ENCODE measurements at places on chromosomes 5 and 9. TPM values are rescaled to one million over a fixed set of nuclear protein-coding genes. Genes with fewer than 3 reads are reported as not detected.

DNA sequence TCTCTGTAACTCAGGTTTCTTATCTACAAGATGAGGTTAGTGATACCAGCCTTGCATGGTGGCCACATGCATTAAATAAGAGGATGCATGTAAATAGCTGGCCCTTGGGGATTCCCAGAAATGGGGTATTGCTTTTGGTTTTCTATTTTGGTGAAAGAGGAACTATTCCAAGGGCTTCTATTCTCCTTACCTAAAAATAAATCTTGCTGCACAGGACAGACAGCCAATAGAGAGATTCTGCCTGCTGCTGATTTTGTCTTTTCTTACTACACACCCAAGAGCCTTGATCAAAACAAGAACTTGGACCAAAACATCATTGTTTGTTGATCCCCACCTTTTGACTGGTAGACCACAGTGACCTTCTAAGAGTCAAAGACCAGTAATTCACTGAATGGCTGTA, 161.8 kb downstream of the PJA2 start:
- DNase-seq: no peak

- DNase-seq: no peak
Observed at GRCh38 chr9:120481248-120481647, 98.7 kb downstream of the CDK5RAP2 start.

DNA sequence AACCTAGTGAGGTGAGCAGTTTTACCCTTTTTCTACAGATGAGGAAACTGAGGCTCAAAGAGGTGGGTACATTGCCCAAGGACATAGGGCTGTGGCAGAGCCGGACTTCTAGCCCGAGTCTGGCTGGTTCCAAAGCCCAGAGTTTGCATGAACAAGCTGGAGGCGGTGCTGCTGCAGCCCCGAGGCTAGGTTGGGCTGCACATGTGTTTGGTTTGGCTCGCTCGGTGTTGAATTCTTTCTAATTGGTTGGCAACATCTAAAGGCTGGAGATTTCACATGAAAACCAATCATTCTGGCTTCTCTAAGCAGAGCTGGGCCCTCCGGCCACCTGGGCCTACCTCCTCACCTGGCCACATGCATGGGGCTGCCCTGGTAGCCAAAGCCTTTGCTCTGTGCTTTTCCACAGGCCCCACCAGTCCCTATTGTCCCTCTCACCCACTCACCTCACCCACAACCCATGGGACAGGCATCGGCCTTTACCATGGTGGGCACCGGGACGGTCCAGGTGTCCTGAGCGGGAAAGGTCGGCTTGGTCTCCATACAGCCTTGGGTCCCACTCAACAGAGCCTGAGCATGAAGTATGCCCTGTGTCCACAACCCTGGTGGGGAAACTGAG, 262.3 kb downstream of the NSG2 start:
- DNase-seq: no peak

- peak; percentile 46 for DNase-seq
Observed at GRCh38 chr5:169789417-169789940, 152.4 kb downstream of the DOCK2 start.

- DNase-seq: peak; percentile 71
Observed at GRCh38 chr5:160799184-160799583, 52.8 kb downstream of the ATP10B start.

DNA sequence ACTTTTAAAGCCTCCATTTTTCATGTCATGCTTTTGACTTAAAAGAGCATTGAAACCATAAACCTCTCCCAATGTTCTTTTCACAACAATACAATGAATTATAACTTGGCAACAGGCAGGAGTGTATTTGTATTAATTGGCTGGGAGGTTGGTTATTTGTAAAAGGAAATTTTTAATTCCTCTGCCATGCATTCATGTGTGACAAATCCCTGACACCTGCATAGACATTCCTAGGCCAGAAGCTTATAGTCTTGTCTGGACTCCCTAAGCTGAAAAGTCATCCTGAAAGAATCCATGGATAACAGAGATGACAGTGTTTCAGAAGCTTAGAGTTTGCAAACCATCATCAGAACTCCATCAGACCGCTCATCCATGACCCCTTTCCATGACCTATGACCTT, 76.3 kb upstream of the PTGER4 start:
- no peak for DNase-seq

DNA sequence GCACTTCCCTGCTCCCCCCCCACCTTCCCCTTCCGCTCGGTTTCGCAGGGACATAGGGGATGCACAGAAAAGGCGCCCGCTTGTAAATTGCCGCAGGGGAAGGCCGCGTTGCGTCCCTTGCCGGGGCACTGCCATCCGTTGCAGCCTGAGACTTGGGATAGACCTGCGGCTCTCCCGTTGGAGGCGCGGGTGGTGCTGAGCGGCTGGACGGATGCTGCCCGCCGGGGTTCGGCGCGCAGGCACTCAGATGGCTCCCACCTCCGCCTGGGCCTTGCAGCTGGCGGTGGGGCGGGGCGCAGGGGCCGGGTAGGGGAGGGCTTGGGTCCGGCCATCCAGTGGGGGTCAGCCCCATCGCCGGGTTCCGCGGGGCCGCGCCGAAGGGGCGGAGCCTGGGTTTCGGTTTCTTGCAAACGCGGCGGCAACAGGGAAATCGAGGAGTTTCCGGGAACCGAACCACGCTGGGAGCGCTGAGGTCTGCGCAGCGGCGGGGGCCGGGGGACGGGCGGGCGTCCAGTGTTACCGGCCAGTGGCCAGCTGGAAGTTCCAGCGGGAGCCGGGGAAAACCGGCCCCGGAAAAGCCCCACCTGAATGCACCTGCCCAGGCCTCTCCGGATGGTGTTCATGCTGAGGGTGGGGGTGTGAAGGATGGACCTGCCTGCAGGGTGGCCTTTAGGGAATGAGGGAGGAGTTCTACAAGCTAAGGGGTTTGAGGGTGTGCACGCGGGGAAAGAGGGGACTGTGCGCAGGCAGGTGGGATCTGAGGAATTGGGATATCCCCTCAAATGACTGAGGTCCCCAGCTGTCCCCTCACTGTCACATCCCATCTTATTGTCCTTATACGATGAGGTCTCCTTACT, 6.3 kb upstream of the IRF1 start:
- DNase-seq: peak; percentile 87

GRCh38 chr5:153094333-153094732, 396.1 kb upstream of the GRIA1 start:
- no peak for DNase-seq

- DNase-seq: no peak
Observed at GRCh38 chr5:75616371-75616881, 5.2 kb downstream of the ANKDD1B start.

- DNase-seq: no peak
Observed at GRCh38 chr5:110055302-110055701, 365.6 kb downstream of the MAN2A1 start.

- no peak for DNase-seq
Observed at GRCh38 chr5:178123966-178124925, 6.6 kb upstream of the RMND5B start.

GRCh38 chr5:139158791-139159190, 39.4 kb downstream of the SIL1 start:
- no peak for DNase-seq

- no peak for DNase-seq
Observed at GRCh38 chr5:111119221-111119620, 27.1 kb downstream of the WDR36 start.

DNA sequence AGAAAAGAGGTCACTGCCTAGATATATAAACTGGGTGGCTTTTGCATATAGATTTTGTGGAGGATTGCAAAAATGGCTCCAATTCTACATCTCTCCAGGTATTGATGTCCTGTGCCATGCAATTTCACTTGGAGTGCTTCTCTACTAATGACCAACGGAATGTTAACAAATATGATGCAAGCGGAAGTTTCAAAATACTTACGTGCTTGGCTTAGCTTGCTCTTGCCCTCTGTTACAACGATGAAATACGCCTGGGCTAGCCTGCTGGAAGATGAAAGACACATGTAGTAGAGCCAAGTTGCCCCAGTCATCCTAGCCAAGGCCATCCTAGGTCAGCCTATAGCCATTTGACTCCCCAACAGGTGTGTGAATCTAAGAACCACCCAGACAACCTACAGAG, 3.6 kb upstream of the POC5 start:
- no peak for DNase-seq

DNA sequence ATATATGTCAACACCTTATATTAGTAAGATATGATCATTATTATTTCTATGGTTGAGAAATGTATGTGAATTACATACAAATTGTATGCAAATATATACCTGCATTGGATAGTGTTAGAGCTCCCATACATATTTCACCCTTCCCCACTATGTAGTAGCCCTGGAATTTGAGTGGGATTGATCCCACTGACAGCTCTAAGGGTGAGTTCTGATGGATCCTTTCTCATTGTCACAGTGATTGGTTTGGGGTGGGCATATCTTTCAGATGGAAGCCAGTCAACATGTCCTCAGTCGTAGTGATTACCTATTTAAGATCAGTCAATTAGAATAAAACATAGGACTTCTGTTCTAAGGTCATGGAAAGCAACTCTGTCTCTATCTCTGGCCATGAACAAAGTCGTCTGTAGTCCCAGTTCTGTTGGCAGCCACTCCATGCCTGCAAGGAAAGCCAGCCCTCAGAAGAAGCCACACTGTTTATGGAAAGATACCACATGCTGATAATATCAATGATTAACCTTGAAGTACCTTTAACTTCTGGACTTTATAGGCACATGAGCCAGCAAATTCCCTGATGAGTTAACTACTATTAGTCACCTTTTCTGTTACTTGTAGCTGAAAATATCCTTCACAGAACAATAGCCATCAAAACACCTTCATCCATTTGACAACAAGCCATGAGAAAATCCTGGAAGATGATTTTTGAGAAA, 5.1 kb upstream of the CCDC192 start:
- peak; percentile 72 for DNase-seq

- no peak for DNase-seq
Observed at GRCh38 chr9:74696520-74696919, 191.2 kb downstream of the TRPM6 start.

- DNase-seq: no peak
Observed at GRCh38 chr5:6831678-6832671, 118.7 kb downstream of the TENT4A start.

- no peak for DNase-seq
Observed at GRCh38 chr9:115733318-115734110, 420.1 kb upstream of the PAPPA start.

DNA sequence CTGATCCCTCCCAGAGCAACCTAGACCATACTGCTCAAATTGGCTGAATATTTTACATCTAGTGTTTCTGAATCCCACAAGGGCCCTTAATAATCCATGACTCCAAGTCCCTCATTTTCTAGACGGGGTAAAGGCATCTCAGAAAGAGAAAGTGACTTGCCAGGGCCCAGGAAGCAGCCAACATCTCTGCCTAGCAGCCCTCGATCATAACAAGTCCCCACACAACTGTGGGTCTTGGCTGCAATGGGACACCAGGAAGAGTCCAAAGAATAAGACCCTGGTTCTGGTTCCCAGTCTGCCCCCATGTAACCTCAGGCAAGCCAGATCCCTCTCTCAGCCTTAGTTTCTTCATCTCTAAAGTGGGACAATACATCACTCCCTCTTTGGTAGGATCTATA, 6.3 kb downstream of the ANXA6 start:
- DNase-seq: no peak

- DNase-seq: peak; percentile 86
Observed at GRCh38 chr5:81626524-81626923, 124.4 kb downstream of the SSBP2 start.

The IFNA13 gene
- 0.12 TPM for polyA plus RNA-seq

The PCDHA4 gene
- 1.3 TPM for polyA plus RNA-seq

The PCDHA9 gene
- 0.24 TPM for polyA plus RNA-seq

The PRRX2 gene
- 1.6 TPM for polyA plus RNA-seq

The CKS2 gene
- 95.6 TPM for polyA plus RNA-seq

The ORM1 gene
- 0.09 TPM for polyA plus RNA-seq

The FOXD1 gene
- polyA plus RNA-seq: 0.04 TPM

The AHRR gene
- 3.9 TPM for polyA plus RNA-seq

The C9orf152 gene
- 7.6 TPM for polyA plus RNA-seq

All from large intestine (tissue), 12 donors.